Muscle of leg (tissue), 16 donors: ENCODE measurements at places on chromosomes 4 and X.
A peak's percentile ranks its signal among the peaks of the same experiment; 100 is the strongest.

- no peak for DNase-seq
These were observed 376.7 kb upstream of the KLHL4 start for GRCh38 chrX:87140800-87141483.

- DNase-seq: peak; percentile 47
These were observed at the start of gene MAB21L2 for GRCh38 chr4:150582146-150582872. Gene MAB21L2, plus strand, starts transcription at chr4:150582151. Its CDS starts 879 bp downstream, at chr4:150583030.

- DNase-seq: no peak
These were observed 25.4 kb downstream of the NFKB1 start for GRCh38 chr4:102526532-102526931.

DNA sequence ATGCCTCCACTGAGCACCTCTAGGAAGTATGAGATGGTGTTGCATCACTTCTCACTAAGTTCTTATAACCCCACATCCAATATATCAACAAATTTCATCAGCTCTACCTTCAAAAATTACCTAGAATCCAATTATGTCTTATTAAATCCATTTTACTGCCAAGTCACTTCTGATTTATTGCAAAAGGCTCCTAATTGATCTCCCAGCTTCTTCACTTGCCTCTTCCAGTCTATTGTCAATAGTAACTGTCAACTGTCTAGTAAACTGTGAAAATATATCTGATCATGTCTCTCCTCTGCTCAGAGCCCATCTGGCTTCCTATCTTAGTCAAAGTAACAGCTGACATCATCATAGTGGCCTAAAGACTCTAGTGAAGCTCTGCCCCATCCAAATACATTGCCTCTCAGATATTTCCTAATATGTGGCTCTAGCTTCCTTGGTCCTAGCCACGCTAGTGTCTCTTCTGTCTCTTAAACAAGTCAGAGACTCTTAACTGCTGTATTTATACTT, 414.5 kb upstream of the ATOH1 start:
- no peak for DNase-seq

- DNase-seq: no peak
These were observed 47.7 kb downstream of the EVC start for GRCh38 chr4:5758741-5759140.

- DNase-seq: no peak
These were observed 28.2 kb upstream of the SPARCL1 start for GRCh38 chr4:87557348-87557747.

GRCh38 chr4:10730019-10730418, 45.5 kb upstream of the CLNK start:
- DNase-seq: no peak

GRCh38 chrX:136104936-136105335, 42.4 kb upstream of the FHL1 start:
- DNase-seq: no peak

DNA sequence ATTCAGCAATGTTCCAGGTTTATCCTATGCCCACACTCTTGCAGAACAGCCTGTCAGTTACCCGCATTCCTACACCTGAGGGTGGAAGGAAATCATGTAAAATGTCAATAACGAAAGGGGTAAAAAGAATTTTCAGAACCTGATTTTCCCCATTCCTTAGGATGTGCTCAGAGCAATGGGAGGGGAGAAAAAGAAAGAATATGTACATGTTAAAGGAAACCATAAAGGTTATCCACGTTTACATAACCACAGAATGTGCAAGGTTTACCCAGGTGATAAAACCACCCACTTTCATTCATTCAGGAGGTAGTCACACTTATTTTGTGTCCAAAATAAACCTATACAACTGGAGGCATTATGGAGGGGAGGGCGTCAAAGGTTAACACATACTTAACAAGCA, 335.5 kb downstream of the ZNF674 start:
- DNase-seq: no peak

GRCh38 chr4:109962401-109962800, 49.7 kb downstream of the EGF start:
- no peak for DNase-seq

- no peak for DNase-seq
These were observed 126.5 kb downstream of the CHIC2 start for GRCh38 chr4:53937918-53938317.
